ENCODE measurements at places on chromosomes 6 and 20.

DNA sequence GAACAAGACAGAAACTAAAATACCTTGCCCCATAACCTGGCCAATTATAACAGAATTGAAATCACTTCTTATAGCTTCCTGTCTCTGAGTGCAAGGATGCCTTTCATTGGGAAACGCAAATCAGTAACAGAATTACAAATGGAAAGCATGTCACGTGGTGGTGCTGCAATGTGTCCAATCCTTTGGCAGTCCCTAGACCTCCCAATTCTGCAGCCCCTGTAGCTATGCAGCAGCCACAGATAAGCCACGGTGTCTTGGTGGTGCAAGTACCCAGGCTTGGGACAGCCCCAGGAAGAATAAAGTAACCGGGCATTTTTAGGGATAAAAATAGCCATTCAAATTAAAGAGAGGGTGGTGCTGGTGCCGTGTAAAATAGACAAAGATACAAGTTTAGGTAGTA lies 134.6 kb upstream of the CCN2 start:
- DNase-seq = no peak

GRCh38 chr6:1595271-1596087 lies 14.2 kb upstream of the FOXC1 start:
- no peak for DNase-seq

DNA sequence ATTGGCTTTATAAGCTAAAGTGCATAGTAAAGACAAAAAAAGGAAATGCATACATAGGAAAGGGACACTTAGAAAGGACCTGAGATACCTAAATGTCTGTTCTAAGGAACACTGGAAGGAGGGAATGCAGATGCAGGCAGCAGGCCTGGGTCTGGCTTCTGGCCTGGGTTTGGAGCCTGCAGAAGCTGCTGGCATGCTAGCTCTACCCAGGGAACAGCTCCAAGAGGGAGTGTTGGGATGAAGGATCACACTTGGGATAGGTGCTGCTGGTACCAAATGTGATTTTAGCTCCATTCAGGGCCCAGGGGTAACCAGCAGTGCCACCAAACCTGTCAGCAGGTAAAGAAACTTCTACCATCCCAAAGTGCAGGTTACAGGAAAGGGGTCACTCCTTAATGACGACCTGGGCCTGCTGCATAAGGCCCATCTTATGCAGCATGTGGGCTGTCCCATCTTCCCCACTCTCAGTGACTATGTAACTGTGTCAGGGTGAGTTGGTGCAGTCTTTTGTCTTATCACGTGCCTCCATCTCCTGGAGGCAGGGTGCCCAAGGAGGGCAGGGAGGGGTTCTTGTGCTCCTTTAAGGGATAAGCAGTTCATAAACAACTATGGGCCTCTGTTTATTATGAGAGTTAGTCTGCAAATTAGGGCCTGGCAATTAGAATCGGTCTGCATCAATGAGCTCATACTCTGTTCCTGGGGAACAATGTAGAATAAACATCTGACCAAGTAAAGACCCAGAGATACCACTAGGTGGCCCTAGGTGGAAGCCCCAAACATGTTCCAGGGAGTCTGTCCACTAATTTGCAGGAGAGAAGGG lies 26.9 kb downstream of the DDX27 start:
- DNase-seq = peak; percentile 28

DNA sequence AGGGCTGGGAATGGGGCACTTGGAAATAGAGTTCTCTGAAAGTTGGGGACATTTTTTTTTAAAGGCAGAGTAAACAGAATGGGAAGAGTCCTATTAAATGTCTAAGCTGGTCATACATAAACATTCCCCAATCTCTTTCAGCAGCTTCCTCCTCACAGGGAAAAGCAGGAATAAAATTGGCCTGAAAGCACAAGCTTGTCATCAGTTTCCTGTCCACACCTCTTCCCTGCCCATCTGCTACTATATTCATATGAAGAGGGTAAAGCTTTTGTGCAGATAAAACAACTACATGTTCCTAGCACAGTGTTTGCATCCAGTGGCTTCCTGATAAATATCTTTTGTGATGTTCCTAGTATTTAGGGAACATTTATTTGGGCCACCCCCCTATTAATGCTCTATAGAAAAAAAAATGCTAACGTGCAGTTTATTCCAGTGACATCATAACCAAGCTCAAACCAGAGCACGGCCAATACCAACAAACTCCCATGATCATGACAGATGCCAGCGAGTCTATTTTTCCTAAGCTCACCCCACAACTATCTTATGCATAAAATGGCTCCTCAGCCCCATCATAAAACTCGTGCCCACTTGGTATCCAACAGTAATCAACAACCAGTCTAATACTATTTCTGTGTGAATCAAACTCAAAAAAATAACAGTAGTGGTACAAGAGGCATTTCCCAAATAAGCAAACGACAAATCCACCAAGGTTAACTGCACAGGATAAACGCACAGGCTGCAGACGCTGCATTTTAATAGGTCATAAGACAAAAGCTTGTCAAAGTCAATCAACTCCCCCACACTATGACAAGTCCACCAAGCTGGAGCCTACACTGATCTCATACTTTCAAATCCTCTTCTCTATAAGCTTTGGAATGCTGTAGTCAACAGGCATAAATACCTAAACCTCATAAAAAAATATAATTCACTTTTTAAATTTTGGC lies 95.3 kb downstream of the EPB41L2 start:
- DNase-seq = no peak

GRCh38 chr6:147459780-147460179 lies 48.7 kb upstream of the SAMD5 start:
- DNase-seq = no peak

GRCh38 chr20:37688093-37688492 lies 5.7 kb upstream of the CTNNBL1 start:
- no peak for DNase-seq

DNA sequence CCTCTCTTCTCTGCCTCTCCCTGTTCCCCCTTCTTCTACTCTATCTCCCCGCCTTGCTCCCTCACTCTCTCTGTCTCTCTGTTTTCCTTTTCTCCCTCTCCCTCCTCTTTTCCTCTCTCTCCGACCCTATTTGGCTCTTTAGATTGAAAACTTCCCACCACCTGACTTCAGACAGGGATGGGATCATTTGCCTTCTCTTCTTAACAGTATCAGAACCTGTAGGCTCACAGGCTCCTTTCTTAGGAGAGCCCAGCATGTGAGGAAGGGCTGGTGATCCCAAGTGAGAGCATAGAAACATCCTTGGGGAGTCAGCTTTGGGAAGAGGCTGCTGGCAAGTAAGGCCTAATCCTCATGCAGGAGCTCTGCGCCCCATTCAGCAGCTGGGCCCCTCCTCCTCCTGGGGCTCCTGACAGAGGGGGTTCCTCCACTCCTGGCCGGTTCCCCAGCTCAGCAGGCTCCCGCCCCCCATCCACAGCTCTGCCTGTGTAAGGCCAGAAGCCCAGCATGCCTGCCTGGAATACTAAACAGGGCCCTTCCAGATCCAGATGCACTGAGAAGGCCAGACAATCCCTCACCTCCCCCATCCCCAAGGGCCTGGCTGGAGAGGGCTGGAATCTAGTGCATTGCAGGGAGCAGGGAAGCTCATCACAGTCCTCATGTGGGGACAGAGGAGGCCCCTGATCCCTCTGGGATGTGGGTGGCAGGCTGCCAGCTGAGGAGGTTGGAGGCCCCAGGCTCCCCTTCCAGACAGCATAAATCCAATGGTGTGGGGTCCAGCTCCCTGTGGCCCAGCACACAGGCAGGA lies 93.4 kb downstream of the PTPRT start:
- DNase-seq = no peak

- DNase-seq = no peak
Measured at GRCh38 chr6:159169557-159170332, 545 bp downstream of the FNDC1 start.

DNA sequence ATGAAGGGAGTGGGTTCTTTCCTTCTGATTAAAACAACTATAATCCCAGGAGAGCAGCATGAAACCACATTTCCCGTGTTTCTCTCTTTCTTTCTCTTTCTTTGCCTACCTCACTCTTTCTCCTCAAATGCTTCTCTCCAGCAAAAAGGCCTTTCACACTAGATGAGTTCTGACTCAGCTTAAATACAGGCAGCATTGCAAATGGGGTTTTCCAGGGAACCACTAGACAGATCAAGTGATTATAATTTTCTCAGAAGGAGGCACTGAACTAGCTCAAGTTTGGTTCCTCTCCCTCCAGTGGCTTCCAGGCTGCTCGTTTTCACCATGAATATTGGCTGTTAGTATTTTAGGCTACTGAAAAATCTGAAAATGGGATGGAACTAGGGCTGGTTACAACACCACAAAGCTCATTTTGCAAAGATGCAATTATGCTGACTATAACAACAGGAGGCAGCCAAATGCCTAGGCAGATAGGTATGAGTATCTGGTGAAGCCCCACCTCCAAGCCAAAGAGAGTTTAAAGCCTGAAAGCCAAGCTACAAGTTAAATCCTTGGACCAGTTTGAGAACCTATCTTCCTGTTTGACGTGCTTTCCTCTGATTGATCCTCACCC lies 260.0 kb downstream of the MMUT start:
- no peak for DNase-seq

DNA sequence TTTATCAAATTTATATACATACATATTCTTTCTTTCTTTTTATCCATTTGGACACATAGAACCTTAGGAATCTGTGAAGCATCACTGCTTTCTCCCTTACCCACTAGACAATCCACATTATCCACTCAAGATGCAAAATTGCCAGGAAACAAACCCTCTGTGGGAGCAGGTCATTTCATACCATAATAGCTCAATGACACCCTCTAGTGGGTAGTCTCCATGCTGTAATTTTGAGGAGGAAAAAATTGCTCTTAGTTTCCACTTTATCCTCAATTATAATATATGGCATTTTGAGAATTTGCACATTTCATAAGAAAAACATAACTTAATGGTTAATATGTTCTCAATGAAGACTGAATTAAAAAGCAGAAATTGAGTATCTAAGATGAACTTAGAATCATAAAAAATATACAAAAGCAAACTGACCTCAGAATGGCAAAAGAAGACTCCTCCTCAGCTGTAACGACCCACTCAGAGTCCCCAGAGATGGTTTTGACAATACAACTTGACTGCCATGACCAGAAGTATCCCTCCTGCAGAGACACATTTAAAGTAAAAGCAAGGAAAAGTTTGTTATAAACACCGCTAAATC lies 164.1 kb downstream of the FRK start:
- DNase-seq = peak; percentile 12

DNA sequence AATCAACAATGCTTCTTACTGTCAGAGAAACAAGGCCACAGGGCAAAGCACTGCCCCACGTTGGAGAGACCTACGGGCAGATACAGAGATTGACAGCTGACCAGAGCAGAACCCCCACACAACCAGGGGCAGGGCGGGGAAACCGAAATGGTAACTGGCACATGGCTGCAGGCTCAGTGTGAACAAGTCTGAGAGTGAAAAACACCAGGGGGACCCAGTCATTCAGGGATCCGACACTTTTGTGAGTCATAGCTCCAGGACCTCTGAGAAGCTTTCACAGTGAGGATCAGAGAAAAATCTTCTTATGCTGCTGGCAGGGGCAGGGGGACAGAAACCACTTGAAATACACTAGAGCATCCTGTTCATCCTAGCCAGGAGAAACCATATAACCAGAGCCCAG lies 254.2 kb downstream of the C6orf118 start:
- DNase-seq = no peak

GRCh38 chr6:89022798-89023197 lies 57.8 kb upstream of the PNRC1 start:
- DNase-seq = no peak

GRCh38 chr20:32301719-32302506 lies 24.5 kb downstream of the KIF3B start:
- DNase-seq = no peak

GRCh38 chr6:37800703-37801604 lies 18.6 kb upstream of the ZFAND3 start:
- no peak for DNase-seq

- no peak for DNase-seq
Measured at GRCh38 chr6:157520596-157521361, 139.8 kb downstream of the ZDHHC14 start.

DNA sequence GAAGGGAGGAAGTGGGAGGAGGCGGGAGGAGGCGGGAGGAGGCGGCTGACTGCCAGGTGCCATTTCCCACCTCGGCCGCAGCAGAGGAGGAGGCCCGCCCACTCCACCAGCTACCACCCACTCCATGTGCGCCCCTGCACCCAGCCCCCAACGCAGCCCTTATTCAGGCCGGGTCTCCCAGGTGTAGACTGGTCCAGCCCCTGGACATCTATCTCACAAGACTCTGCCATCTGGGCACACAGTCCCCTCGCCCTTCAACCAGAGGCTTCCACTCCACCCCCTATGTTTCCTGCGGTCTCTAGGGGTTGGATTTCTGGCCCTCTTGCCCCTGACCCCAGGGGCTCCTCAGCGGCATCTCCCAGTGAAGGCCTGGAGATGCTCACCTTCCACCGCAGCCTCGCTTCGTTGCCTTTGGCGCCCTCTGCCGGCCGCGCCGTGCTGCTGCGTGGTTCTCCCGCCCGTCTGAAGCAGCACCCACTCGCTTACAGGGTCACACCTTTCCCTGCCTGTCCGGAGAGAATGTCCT lies 32.6 kb upstream of the FAM83D start:
- DNase-seq = peak; percentile 73

GRCh38 chr6:151349651-151350270 lies 41.6 kb downstream of the ZBTB2 start:
- no peak for DNase-seq

DNA sequence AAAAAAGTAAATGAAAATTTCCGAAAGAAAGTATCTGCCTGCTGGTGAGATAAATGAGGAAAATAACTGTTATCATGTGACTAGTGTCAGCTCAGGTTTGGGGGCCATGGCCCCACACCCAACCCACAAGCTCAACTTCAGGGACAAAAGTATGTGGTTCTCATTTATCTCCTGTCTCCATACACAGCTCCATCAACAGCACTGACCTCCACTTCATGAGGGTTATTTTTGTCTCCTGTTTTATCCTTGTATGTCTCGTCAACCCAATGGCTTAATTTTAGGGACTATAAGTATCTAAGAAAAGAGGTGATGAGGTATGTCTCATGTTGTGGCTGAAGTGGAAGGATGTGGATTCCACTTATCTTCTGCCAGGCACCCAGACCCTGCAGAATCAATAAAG lies 271.6 kb upstream of the RIN2 start:
- no peak for DNase-seq

- DNase-seq = no peak
Measured at GRCh38 chr20:55116598-55116997, 641.2 kb downstream of the DOK5 start.

DNA sequence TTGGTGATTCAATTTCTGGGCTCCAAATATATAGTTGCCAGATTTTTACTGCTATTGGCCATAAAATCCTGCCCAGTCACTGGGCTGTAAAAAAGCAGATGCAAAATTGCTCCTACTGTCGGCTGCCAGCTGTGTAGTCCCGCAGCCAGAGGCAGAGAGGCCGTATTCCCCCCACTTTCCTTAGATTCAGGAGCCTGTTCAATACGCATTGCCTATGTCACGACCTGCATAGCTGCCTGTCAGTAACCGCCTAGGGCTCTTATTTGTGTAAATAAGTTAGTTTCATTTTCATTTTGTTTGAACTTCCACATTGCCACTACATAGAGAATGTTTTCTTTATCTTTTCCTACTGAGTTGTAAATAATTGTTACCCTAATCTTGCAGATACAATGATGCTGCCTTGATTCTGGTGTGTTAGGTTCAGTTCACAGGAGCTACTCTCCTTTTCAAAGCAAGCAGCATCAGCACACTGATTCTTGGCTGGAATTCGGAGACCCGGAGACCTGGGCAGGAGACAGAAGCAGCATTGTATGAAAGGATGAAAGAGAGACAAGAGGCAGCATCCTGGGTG lies 46.0 kb upstream of the UST start:
- DNase-seq = no peak

Measured in NCI-H1694 (cell line).